H7 (cell line): ENCODE measurements at places on chromosomes 3 and 15. TPM values are rescaled to one million over a fixed set of nuclear protein-coding genes. Genes with fewer than 3 reads are reported as not detected.
A peak's percentile ranks its signal among the peaks of the same experiment; 100 is the strongest.

- DNase-seq = no peak
Observed at GRCh38 chr3:111807826-111808225, 51.2 kb upstream of the PHLDB2 start.

GRCh38 chr3:159941038-159942000 lies 47.3 kb upstream of the IL12A start:
- DNase-seq = no peak

GRCh38 chr3:183158113-183158512 lies 4.4 kb downstream of the LAMP3 start:
- DNase-seq = no peak

DNA sequence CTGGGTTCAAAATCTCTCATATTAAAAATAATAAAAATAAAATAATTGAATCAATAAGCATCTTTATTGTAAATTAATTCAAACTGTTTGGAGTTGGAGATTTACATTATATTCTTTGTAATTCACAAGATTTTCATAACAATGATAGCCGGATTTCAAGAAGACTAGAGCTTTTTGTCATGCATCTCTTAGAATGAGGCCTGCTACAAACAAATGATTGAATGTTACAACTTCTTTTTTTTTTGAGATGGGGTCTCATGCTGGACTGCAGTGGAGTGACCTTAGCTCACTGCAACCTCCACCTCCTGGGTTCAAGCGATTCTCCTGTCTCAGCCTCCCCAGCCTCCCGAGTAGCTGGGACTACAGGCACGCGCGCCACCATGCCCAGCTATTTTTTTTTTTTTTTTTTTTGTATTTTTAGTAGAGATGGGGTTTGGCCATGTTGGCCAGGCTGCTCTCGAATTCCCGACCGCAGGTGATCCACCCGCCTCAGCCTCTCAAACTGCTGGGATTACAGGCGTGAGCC lies 3.5 kb downstream of the SLTM start:
- DNase-seq = peak; percentile 24

Gene WDR93
- not detected in 2 replicates for total RNA-seq
